ENCODE measurements at places on chromosomes 13 and 19.

DNA sequence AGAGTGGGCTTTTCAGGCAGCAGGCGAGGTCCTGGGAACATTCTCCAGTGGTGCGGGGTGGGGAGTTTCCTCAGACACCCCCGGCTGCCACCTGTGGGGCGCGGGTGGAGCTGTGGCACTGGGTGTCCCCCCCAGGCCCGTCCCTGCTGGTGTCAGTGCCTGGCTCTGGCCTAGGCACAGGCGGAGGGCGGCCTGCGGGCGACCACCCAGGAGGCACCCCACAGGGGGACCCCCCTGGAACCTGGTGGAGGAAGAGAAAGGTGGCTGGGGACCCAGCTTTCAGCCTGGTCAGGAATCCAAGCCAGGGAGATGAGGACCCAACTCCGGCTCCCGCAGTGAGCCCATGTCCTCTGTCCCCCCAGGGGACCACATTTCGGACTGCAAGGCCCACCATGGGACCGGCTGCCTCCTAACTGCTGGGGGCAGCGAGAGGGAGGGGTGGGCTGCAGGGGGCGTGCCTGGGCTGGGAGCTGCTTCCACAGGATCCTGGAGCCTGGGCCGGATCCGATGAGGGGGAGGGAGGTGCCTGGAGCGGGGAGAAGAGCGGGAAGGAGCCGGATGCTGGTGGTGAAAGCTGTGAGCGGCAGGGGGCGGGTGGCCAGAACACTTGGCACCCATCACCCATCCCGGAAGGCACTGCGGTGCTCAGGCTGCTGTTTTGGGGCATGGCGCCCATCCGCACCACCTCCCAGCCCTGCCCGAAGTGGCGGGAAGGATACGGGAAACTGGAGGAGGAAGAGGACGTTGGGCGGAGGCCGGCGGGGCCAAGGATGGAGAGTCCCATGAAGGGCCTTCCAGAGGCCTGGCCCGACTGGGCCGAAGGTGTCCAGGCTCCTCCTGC lies 5.5 kb upstream of the CTXN1 start:
- no peak for DNase-seq

DNA sequence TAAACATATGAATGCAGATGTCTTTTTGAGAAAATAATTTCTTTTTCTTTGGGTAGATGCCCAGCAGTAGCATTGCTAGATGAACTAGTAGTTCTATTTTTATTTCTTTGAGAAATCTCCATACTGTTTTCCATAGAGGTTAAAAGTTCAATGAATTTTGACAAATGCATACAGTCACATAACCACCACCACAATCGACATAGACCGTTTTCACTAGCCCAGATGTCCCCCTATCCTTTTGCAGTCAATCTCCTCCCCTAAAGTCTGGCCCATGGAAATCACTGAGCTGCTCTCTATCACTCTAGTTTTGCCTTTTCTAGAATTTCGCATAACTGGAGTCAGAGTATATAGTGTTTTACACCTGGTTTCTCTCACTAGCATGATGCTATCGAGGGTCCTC lies 10.8 kb downstream of the FAM216B start:
- no peak for DNase-seq

GRCh38 chr19:48530066-48530720 lies 18.6 kb upstream of the LMTK3 start:
- no peak for DNase-seq

GRCh38 chr13:54563286-54563685 lies 1534.7 kb downstream of the OLFM4 start:
- DNase-seq, result no peak

GRCh38 chr13:113747291-113747833 lies 11.7 kb upstream of the TMEM255B start:
- no peak for DNase-seq

- no peak for DNase-seq
These were observed 156.4 kb downstream of the KCTD15 start for GRCh38 chr19:33953023-33953422.

DNA sequence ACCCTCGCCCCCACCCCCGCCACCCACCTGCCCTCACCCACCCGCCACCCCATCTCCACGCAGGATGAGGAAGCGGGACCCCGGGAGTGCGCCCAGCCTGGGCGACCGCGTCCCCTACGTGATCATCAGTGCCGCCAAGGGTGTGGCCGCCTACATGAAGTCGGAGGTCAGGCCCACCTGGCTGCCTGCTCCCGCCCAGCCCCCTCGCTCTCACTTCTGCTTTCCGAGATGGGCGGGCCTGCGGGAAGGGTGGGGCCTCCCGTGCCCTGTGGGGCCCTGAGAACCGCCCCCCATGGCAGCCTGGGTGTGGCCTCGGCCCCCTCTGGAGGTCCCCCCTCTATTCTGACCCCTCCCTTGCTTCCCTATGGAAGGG lies 3.1 kb upstream of the SPIB start:
- DNase-seq, result no peak

- DNase-seq, result peak; percentile 40
These were observed 15.2 kb upstream of the PAK4 start for GRCh38 chr19:39110263-39110967.

DNA sequence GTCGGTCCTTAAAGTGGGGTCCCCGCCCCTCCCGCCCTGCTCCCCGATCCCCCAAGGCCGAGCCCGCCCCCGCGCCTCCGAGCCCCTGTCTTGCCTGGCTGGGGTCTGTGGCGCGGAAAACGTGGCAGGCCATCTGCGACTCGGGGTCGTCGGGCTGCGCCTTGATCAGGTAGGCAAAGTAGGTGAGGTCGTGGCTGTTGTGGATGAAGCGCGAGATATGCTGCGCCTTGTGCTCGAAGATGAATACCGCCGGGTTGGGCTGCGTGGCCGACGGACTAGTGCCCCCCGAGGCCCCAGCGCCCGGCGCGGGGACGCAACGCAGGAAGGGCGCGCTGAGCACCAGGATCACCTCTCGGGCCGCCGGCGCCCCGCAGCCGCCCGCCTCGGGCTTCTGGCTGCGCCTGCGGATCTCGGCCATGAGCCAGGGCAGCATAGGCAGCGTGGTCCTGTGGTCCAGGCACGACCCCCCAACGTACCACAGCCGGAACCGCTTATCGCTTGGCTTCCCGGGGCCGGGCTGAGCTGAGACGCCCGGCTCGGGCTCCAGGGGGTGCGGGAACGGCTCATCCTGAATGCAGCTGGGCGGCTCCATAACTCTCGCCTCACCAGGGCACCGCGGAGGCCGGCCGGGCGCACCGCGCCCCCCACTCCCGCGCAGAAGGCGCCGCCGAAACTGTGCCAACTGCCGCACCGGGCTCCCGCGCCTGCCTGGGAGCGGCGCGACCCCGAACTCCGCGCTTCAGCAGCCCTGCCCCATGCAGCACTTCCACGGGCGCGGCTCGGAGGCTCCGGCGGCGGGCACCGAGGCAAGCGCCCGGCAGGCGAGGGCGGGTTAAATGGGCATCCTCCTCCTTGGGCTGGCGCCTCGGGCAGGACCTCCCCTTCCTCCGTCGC lies 546 bp downstream of the TBC1D4 start:
- peak; percentile 49 for DNase-seq

DNA sequence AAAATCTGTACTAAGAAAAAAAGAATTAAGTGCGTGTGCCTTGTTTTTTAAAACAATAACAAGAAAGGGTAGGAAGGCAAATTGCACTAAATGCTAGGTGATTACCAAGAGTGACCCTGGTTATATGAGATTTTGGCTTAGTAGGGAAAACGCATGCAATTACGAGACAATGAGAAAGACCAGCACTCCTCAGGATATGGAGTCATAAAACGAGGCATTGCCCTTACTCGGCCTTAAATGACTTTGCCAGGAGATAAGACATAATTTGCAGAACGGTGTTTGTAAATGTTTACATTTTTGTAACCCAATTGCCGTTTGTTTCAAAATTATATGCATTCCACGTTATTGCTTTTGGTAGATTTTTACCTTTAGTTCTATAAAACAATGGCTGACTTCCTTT lies 179.8 kb downstream of the RBM26 start:
- DNase-seq, result no peak

DNA sequence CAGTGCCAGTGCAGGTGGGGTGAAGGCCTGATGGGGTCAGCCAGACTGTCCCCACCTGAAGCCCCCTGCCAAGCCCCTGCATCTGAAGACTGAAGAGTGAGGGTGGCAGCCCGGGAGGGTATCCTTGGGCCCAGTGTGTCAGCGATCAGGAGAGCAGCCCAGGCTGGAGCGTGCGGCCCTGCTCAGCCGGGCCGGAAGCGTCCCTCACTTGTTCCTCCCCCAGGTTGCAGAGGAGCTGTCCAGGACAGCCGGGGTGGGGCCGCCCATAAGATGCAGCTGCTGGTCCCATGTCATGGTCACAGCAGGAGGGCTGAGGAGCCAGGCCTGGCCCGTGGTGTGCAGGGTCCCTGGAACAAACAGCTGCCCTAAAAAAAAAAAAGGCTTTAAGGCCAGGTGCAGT lies 55.4 kb downstream of the KDM4B start:
- no peak for DNase-seq

DNA sequence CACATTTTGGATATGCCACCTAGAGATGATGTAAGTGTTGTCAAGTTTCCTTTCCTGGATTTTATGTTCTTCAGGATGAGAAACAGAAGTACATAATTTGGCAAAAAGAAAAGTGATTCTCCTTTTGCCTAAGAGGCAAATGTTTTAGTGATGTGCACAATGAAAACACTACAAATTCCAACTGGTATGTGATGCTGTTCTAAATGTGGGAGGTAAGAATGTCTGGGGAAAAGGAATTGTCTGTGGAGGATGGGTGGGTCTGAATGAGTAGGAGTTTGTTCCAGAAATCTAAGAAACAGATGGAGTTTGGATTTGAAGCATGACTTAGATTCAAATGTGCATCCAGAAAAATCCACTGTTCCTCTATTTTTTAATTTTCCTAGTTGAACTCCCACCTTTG lies 473.6 kb upstream of the SPRY2 start:
- no peak for DNase-seq

DNA sequence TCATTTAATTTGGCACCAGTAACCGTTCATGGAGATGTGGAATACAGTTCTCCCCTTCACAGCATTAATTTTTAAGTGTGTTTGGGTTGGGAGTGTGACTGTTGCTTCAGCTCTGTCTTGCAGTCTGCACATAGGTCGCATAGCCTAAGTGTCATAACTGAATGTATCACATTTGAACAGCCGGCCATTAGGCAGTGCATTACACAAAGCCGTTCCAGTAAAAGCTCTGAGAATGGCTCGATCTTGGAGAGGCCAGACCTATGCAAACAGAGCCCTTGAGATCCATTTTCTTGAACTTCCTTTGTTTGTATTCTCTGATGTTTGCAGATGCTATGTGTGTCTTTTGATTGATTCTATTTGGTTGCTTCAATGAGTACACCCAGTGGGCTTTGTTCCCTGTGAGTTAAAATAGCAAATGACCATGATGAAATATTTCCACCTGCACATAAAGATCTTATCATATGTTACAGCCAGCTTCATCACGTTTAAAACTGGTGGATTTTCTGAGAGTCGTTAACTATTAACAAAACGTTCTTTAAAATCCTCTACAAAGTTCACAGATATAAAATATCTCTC lies 1104.9 kb upstream of the SLC10A2 start:
- DNase-seq, result no peak

GRCh38 chr19:32257326-32258073 lies 87.9 kb upstream of the ZNF507 start:
- DNase-seq, result no peak

- DNase-seq, result no peak
These were observed 312.7 kb downstream of the ATP8A2 start for GRCh38 chr13:25684491-25684890.

DNA sequence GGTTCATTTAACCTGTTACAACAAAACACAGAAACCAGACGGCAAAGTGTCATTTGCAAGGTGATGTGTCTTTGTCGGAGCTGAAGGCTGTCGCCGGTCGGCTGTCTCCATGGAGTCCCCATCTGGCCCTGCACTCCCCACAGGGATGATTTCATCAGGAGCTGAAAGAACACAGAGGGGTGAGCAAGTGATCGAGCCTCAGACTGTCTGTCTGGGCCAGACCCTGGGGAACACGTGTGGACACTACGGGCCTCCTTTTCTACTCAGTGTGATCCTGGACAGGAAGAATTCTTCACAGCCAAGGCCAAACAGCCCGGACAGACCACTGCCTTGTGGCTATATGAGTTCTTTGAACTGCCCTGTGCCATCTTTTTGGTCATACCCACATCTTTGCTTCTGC lies 85.1 kb downstream of the RNASEH2B start:
- no peak for DNase-seq

DNA sequence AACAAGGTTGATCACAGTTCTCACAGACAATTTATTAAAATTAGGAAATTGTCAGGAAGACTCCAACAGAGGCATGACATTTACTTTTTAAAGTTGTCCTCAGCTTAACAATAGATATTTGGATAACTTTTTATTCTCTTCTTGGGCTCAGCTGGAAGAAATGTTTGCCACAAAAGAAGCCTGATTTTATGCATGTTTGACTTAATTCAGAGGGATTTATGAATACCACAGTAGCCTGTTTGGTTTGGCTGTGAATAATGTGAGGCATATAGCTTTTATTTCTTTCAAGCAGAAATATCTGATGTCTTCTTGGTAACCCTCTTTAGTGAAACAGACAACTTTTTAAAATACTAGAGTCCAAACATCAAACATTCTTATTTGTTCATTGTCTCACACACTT lies 1464.5 kb upstream of the SLC10A2 start:
- no peak for DNase-seq
